Upper lobe of left lung (tissue), 6 donors: ENCODE measurements at places on chromosomes 3 and 15. TPM values are rescaled to one million over a fixed set of nuclear protein-coding genes. Genes with fewer than 3 reads are reported as not detected.

GRCh38 chr3:197878427-197878826 is 71.6 kb upstream of the RPL35A start:
- H3K4me1 ChIP-seq: no peaks in the 10 kb centered on the region
- H3K27ac ChIP-seq: no peak overlapping the region
- no peak overlapping the region for H3K4me3 ChIP-seq
- peak; percentile 40 for DNase-seq
- no peaks in the 10 kb centered on the region for H3K27me3 ChIP-seq
- peaks cover 30% of the 10 kb centered on the region for H3K36me3 ChIP-seq

DNA sequence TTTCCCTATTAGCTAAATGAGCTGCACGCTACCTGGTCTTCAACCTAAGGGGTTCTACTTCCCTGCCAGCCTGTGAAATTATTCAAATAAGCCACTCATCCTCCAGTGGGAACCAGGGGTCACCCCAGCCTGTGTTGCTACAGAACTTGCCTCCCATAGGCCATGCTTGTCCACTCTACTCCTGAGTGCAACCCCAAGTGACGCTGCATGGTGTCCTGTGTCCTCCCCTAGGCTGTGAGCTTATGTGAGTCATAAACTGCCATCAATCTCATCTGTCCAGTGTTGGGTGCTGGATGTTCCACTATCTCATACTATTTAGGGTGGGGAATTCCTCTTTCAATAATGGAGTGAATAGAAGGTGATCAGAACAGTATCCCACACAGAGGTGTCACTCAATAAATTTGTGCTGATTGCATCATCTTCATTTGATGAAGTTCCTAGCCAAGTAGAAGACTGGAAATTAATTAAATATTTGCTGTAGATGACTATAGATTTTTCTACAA is 49.8 kb upstream of the SSR3 start:
- no peak for DNase-seq
- no peak overlapping the region for H3K27ac ChIP-seq
- H3K4me3 ChIP-seq: no peak overlapping the region
- no peaks in the 10 kb centered on the region for H3K27me3 ChIP-seq
- no peaks in the 10 kb centered on the region for H3K36me3 ChIP-seq

LEKR1 gene
- total RNA-seq: 2.8 TPM

GRCh38 chr15:53074221-53074620 is 284.1 kb upstream of the ONECUT1 start:
- H3K27ac ChIP-seq: no peak overlapping the region
- no peak overlapping the region for H3K4me3 ChIP-seq
- H3K4me1 ChIP-seq: no peaks in the 10 kb centered on the region
- H3K27me3 ChIP-seq: no peaks in the 10 kb centered on the region
- H3K36me3 ChIP-seq: no peaks in the 10 kb centered on the region

GRCh38 chr3:136334209-136334608 is 84.1 kb downstream of the PCCB start:
- H3K4me3 ChIP-seq: no peak overlapping the region
- H3K36me3 ChIP-seq: peaks cover 26% of the 10 kb centered on the region
- no peak for DNase-seq
- H3K27me3 ChIP-seq: no peaks in the 10 kb centered on the region

DNA sequence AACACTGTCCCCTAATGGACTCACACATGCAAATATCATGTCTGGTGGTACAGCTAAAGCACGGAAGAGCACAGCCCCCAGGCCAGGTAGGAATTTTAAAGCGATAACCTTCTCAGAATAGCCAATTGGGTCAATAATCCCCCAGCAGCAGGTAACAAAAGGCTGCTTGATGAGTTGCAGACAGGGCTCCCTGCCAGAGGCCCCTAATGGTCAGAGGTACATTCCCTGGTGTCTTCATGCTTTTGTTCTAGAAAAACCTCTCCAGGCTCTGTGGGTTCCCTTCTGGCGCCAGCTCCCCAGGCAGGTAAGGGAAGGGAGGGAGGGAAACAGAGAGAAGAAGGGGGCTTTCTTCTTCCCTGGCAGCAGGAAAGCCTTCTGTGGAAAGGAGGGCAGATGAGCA is 43.4 kb upstream of the PRTG start:
- no peak overlapping the region for H3K4me3 ChIP-seq
- no peaks in the 10 kb centered on the region for H3K4me1 ChIP-seq
- H3K27me3 ChIP-seq: no peaks in the 10 kb centered on the region
- no peaks in the 10 kb centered on the region for H3K36me3 ChIP-seq
- H3K27ac ChIP-seq: no peak overlapping the region

DNA sequence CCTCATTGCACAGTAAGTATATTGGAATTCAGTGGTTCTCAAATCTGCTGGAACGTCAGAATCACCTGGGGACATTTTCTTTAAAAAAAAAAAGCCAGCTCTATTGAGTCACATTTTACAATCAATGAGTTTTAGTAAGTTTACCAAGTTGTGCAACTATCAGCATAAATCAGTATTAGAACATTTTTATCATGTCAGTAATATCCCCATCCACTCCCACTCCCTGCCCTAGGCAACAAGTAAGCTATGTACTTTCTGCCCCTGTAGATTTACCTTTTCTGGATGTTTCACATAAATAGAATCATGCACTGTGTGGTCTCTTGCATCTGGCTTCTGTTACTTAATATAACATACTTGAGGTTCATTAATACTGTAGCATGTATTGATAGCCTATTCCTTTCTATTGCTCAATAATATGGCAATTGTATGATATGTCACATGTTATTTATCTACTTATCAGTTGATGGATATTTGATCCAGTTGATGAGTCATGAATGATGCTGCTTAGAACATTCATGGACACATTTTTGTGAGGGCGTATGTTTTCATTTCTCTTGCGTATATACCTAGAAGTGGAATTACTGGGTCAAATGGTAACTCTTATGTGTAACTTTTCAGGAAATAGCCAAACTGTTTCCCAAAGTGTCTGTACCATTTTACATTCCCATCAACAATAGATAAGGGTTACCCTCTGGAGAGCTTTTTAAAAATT is 180.5 kb downstream of the THSD4 start:
- no peaks in the 10 kb centered on the region for H3K4me1 ChIP-seq
- no peaks in the 10 kb centered on the region for H3K36me3 ChIP-seq
- H3K4me3 ChIP-seq: no peak overlapping the region
- H3K27ac ChIP-seq: peak overlapping the region; percentile 2
- no peak for DNase-seq

GRCh38 chr3:38334142-38335055 is 12.2 kb upstream of the XYLB start:
- H3K4me1 ChIP-seq: no peaks in the 10 kb centered on the region
- no peaks in the 10 kb centered on the region for H3K27me3 ChIP-seq
- H3K4me3 ChIP-seq: no peak overlapping the region
- DNase-seq: no peak
- H3K27ac ChIP-seq: no peak overlapping the region

- H3K4me3 ChIP-seq: no peak overlapping the region
- no peaks in the 10 kb centered on the region for H3K36me3 ChIP-seq
- no peaks in the 10 kb centered on the region for H3K4me1 ChIP-seq
- no peaks in the 10 kb centered on the region for H3K27me3 ChIP-seq
- no peak for DNase-seq
Observed at GRCh38 chr3:176428552-176428951, 768.7 kb downstream of the TBL1XR1 start.

- peaks cover 32% of the 10 kb centered on the region for H3K4me1 ChIP-seq
- H3K4me3 ChIP-seq: no peak overlapping the region
- H3K36me3 ChIP-seq: no peaks in the 10 kb centered on the region
- DNase-seq: no peak
- no peak overlapping the region for H3K27ac ChIP-seq
Observed at GRCh38 chr3:16496408-16497222, 16.9 kb downstream of the RFTN1 start.

- no peak for DNase-seq
- H3K4me3 ChIP-seq: no peak overlapping the region
- H3K36me3 ChIP-seq: no peaks in the 10 kb centered on the region
- H3K27ac ChIP-seq: no peak overlapping the region
- no peaks in the 10 kb centered on the region for H3K4me1 ChIP-seq
Observed at GRCh38 chr15:76035593-76035992, 23.4 kb upstream of the NRG4 start.

GRCh38 chr3:71874618-71875017 is 89.7 kb upstream of the PROK2 start:
- no peaks in the 10 kb centered on the region for H3K27me3 ChIP-seq
- no peaks in the 10 kb centered on the region for H3K36me3 ChIP-seq
- peaks cover 4% of the 10 kb centered on the region for H3K4me1 ChIP-seq
- H3K4me3 ChIP-seq: no peak overlapping the region

NKIRAS1 gene
- 8.0 TPM for total RNA-seq

PLD1 gene
- 15.7 TPM for total RNA-seq

DNA sequence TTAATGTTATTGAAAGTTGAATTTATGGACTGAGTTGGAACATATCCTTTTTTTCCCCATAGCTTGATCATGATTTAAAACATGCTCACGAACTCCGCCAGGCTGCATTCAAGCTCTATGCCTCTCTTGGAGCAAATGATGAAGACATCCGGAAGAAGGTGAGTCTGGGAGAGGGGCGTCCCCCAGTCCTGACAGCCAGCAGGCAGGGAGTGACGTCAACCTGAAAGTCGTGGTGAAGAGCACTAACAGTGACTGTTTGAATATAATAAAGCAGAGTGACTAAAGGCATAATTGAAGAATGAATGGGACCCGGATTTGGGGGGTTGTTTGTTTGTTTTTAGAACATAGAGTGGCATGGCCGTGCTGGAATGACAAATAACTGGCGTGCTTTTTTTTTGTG is 57.9 kb downstream of the ARMC8 start:
- H3K36me3 ChIP-seq: peaks cover 83% of the 10 kb centered on the region
- no peak overlapping the region for H3K27ac ChIP-seq
- no peak for DNase-seq
- no peak overlapping the region for H3K4me3 ChIP-seq
- no peaks in the 10 kb centered on the region for H3K4me1 ChIP-seq
- H3K27me3 ChIP-seq: no peaks in the 10 kb centered on the region

- DNase-seq: no peak
- no peaks in the 10 kb centered on the region for H3K36me3 ChIP-seq
- H3K4me3 ChIP-seq: no peak overlapping the region
- no peaks in the 10 kb centered on the region for H3K4me1 ChIP-seq
- H3K27ac ChIP-seq: no peak overlapping the region
- H3K27me3 ChIP-seq: no peaks in the 10 kb centered on the region
Observed at GRCh38 chr15:72838311-72838731, 54.8 kb upstream of the ADPGK start.

DNA sequence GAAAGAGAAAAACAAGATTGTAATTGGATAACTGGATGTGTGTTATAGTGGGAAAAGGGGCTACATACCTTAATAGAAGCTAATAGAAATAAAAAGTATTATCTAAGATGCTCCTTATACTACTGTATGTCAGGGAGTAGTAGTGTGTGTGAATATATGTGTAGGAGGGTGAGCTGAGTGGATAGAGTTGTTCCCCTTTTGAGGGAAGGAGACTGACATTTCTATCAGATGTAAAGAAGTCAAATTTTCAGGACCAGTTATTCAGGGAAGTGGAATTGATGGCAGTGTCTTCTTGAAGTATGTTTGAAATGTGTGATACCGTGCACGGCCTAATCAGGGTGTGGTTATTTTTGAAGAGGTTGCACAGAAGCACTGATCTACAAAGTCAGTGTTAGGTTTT is 49.1 kb downstream of the PCOLCE2 start:
- no peaks in the 10 kb centered on the region for H3K4me1 ChIP-seq
- no peak overlapping the region for H3K4me3 ChIP-seq
- DNase-seq: no peak
- H3K27me3 ChIP-seq: no peaks in the 10 kb centered on the region
- no peak overlapping the region for H3K27ac ChIP-seq

DNA sequence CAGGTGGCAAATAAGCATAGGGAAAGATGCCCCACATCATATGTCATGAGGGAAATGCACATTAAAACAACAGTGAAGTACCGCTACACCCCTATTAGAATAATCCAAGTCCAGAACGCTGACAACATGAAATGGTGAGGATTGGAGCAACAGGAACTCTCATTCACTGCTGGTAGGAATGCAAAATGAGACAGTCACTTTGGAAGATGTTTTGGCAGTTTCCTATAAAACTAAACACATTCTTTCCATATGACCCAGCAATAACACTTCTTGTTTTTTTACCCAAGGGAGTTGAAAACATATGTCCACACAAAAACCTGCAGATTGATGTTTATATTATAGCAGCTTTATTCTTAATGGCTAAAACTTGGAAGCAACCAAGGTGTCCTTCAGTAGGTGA is 116.4 kb upstream of the TOPAZ1 start:
- no peaks in the 10 kb centered on the region for H3K4me1 ChIP-seq
- no peak overlapping the region for H3K4me3 ChIP-seq

GP5 gene
- 0.09 TPM for total RNA-seq

GPR27 gene
- 0.39 TPM for total RNA-seq

ISLR2 gene
- total RNA-seq: not detected

DNA sequence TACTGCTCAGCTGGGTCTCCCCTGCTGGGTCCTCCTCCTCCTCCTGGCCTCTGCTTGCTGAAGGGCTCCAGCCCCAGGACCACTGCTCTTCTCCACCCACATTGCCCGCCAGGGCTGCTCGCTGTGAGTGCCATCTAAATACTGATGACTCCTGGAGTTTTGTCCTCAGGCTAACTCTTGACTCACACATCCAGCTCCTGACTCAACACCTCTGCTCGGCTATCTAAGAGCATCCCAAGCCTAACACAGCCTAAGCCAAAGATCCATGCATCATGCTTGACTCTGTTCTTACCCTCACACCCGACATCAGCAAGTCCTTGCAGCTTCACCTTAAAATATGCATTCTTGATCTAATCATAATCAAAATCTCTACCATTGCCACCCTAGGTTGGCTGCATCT is 260.2 kb downstream of the KLF13 start:
- no peaks in the 10 kb centered on the region for H3K27me3 ChIP-seq
- no peak for DNase-seq
- H3K36me3 ChIP-seq: no peaks in the 10 kb centered on the region
- H3K4me3 ChIP-seq: no peak overlapping the region
- no peaks in the 10 kb centered on the region for H3K4me1 ChIP-seq

- H3K4me1 ChIP-seq: peaks cover 20% of the 10 kb centered on the region
- no peaks in the 10 kb centered on the region for H3K27me3 ChIP-seq
- H3K4me3 ChIP-seq: no peak overlapping the region
- DNase-seq: no peak
- no peak overlapping the region for H3K27ac ChIP-seq
Observed at GRCh38 chr15:90301707-90302300, 36.3 kb downstream of the NGRN start.

GRCh38 chr3:143412084-143412483 is 292.5 kb downstream of the CHST2 start:
- H3K27me3 ChIP-seq: no peaks in the 10 kb centered on the region
- H3K4me1 ChIP-seq: no peaks in the 10 kb centered on the region
- DNase-seq: no peak
- no peaks in the 10 kb centered on the region for H3K36me3 ChIP-seq

CYP11A1 gene
- total RNA-seq: not detected

- H3K27me3 ChIP-seq: no peaks in the 10 kb centered on the region
- no peak for DNase-seq
- no peak overlapping the region for H3K27ac ChIP-seq
- no peaks in the 10 kb centered on the region for H3K36me3 ChIP-seq
- H3K4me1 ChIP-seq: no peaks in the 10 kb centered on the region
Observed at GRCh38 chr3:53382106-53382505, 34.8 kb upstream of the DCP1A start.

- DNase-seq: no peak
- H3K27ac ChIP-seq: peak overlapping the region; percentile 70
- peaks cover 4% of the 10 kb centered on the region for H3K36me3 ChIP-seq
- no peaks in the 10 kb centered on the region for H3K4me1 ChIP-seq
- no peak overlapping the region for H3K4me3 ChIP-seq
- no peaks in the 10 kb centered on the region for H3K27me3 ChIP-seq
Observed at GRCh38 chr3:57658536-57658935, 34.3 kb downstream of the DENND6A start.
